HCEC 1CT (cell line): ENCODE measurements at places on chromosomes 2 and 18.

GRCh38 chr2:159065891-159066290, 97.5 kb downstream of the TANC1 start:
- no peak for DNase-seq

GRCh38 chr2:36238106-36238505, 117.5 kb upstream of the CRIM1 start:
- no peak for DNase-seq

- DNase-seq: no peak
Measured at GRCh38 chr18:56458770-56459712, 179.4 kb downstream of the TXNL1 start.

DNA sequence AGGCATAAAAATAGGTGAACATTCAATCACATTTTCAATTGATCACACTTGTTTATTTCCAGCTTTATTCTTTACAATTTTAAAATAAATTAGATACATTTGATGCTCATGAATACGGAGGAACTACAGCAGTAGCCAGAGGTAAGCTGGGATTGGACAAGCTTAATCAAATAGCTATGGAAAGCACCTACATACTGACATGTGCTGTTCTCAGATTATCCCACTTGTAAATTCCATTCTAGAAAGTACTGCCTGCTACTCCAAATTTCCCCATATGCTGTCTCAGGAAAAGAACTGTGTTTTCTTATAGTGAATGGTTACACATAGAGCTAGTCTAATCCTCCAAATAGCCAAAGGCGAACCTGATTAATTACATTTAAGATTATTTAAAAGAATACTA, 24.2 kb downstream of the PELI1 start:
- DNase-seq: no peak

- peak; percentile 56 for DNase-seq
Measured at GRCh38 chr2:165440367-165440766, 29.1 kb upstream of the CSRNP3 start.

- DNase-seq: no peak
Measured at GRCh38 chr2:15427987-15428386, 133.1 kb downstream of the NBAS start.
